Activated gamma-delta T cell treated with anti-CD3 and anti-CD28 coated beads, Interleukin-2, amount 50 U/mL, for 16 hours (primary cell): ENCODE measurements at places on chromosomes 11 and 22.

- DNase-seq: no peak
These were observed 166.1 kb downstream of the MN1 start for GRCh38 chr22:27635435-27635834.

GRCh38 chr11:116696381-116696941, 76.3 kb downstream of the BUD13 start:
- no peak for DNase-seq

DNA sequence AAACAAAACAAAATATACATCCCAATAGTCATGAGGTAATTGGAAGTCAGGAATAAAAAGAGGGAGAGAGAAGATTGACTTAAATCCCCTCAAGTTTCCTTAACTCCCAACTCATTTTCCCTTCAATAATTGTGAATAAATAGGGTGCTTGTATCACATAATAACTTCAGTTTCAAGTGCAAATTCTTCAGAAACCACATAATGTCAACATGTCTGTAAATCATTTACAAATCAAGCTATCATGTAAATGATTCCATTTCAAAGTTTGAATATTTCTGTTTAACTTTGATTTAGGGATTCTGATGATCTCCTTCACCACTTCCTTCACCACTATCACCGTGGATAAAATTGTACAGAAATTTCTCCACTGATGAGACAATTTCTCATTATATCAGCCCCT, 23.2 kb downstream of the CASP5 start:
- DNase-seq: no peak

DNA sequence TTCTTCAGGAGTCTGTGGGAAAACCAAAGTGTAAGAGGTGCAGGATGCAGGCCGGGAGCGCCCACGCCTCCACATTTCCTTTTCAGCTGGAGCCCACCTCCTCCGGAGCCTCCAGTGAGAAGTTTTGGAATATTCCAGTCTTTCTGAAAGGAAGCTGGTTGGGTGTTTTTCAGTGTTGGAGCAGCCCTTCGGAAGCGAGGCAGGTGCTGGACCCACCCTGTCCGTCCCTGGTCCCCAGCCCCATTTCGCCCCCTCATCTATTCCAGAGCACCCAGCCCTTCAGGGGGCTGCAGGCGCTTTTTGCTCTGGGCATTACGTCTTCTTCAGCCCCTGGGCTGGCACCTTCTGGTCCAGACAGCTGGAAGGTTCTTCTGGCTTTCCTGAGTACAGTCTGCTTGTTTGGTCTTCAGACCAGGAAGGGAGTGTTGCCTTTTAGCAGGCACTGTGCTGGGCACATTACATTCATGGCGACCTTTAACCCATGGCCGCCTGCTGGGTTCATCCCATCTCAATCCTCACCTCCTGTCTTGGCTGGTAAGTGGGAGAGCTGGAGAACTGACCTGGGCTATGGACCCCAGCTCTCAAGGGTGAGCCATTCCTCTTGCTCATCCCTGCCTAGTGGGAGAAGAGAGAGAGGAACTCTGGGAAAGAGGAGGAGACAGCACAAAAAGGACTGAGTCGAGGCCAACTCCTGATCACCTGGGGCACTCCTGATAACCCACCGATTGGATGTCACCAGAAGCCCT, 710 bp upstream of the THY1 start:
- no peak for DNase-seq

DNA sequence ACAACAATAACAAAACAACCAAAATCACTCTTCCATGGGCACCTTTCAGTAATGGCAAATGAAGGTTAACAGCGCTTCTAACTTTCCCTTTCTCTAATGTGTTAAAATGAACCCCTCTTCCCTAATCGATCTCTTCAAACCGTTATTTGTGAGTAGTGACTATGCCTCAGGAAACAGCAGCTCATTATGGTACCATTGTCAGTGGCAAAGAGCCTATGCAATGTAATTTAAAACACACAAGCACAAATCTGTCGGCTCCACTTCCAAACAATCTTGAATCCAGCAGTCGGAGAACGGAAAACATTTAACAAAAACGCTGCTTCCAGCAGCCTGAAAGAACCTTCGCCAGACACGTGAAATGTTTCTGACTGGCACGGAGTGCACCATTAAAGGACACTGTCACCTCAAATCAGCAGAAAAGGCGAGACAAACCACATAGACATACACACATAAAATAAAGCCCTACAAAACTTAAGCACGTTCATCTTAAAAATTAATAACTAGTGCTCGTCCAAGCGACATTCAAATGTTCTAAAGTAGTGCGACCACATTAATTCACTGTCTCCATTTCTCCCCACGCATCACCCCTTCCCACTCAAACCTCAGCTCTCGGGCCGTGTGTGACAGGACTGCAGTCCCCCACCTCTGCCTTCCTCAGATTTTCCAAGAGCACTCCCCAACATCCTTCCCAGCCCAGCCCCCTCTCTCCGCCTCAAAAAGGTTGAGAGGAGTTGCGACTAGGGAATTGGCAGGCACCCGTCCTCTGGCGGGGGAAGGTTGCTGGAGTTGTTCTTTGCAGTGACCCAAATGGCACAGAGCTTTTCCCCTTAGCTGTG, 748 bp downstream of the RAB30 start:
- peak; percentile 3 for DNase-seq

GRCh38 chr11:16179676-16180075, 176.7 kb downstream of the SOX6 start:
- no peak for DNase-seq

DNA sequence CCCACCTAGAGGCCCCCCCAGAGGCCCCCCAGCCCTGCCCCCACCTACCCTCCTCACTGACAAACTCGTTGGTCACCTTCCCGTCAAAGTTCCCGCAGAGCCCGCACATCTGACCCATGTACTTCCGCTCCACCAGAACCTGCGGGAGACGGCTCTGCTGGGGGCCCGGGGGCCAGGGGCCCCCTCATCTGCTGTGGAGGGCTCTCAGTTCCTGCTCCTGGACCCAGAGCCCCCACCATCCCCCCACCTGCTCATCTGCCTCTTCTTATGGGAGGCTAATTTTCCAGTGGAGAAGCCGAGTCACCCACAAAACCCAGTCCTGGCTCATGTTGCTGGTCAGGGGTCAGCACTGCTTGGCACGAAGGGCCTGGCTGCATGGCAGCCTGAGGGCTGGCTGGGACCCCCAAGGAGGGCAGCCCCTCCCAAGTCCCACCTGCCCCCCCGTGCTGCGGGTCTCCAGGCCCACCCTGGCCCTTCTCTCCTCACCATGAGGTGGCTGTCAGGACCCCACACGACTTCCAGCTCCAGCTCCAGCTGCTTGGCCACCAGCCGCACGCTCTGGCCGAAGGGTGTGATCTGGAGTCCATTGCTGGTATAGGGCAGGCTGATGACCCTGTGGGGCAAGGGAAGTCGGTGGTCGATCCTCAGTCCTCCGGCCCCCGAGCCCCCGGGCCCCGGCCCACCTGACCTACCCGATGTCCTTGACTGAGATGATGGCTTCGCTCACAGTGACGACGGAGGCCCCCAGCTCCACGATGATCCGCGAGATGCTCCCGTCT, 5.2 kb downstream of the MUC6 start:
- no peak for DNase-seq

DNA sequence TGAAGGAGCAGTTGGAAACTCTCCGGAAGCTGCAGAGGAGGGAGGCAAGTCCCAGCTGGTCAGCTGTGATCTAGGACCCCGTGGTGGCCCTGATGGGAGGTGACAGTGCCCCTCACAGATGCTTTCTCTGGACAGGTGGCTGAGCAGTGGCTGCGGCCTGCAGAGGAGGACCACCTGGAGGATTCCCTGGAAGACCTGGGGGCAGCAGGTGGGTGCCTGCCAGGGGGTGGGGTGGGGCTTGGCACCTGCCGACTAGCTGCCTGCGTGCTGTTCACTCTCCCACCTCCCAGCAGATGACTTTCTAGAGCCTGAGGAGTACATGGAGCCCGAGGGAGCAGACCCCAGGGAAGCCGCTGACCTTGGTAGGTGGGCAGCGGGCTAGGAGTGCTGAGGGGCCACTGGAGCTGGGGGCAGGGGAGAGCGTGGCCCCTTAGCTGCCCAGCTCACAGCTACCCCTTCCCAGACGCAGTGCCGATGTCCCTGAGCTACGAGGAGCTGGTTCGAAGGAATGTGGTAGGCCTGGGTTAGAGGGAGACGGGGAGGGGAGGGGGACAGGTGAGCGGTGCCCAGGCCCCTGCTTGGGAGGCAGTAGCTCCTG, 3.1 kb downstream of the SCO2 start:
- DNase-seq: no peak

- DNase-seq: no peak
These were observed 38.1 kb upstream of the KCNQ1OT1 start for GRCh38 chr11:2737866-2738265.
